Activated T-helper 2 cell treated with anti-CD3 and anti-CD28 coated beads, Interferon-gamma antibody, Interleukin-2, Interleukin-4, amounts not matched to agents 10 μg/mL and 5 μg/mL and 100 μg/mL, durations not matched to agents 14 hours and 24 hours and 36 hours (primary cell): ENCODE measurements at places on chromosomes 16 and 17.
A peak's percentile ranks its signal among the peaks of the same experiment; 100 is the strongest.

DNA sequence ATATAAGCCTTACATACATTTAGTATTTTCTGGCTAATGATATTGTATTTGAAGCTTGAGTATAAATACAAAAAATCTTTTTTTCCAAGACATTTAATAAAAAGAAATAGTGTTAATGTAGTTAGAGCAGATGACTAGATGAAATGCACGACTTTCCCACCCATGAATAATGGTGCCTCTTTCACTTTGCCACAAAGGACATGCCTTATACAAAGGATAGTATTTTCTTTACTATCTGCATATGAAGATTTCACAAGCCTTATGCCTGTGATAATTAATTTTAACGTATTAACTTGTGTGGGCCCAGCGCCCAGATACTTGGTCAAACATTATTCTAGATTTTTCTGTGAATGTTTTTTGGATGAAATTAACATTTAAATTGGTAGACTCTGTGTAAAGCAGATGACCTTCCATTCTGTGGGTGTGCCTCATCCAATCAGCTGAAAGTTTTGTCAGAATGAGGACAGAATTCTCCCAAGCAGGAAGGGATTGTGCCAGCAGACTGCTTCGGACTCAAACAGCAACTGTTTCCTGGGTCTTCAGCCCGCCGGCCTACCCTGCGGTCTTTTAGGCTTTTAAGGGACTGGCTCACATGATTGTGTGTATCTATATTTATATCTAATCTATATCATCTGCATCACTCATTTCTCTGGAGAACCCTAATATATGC lies 115.4 kb downstream of the USP22 start:
- no peak for DNase-seq

DNA sequence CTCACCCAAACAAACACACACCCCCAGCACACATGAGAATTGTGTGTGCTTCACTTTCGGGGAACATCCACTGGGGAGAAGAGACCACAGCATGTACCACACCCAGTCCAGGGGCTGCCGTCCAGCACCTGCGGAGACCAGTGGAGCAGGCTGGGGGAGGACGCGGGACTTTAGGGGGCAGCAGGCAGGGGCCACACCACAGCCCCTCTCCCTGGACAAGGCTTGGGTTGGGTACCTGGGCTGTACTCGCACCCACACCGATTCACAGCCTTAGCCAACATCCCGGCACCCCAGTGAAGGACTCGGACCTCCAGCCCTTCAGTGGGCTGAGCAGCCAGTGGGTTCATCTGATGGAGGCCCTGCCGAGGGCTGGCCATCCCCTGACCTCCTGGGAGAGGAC lies 63.3 kb downstream of the RBFOX3 start:
- DNase-seq = no peak

DNA sequence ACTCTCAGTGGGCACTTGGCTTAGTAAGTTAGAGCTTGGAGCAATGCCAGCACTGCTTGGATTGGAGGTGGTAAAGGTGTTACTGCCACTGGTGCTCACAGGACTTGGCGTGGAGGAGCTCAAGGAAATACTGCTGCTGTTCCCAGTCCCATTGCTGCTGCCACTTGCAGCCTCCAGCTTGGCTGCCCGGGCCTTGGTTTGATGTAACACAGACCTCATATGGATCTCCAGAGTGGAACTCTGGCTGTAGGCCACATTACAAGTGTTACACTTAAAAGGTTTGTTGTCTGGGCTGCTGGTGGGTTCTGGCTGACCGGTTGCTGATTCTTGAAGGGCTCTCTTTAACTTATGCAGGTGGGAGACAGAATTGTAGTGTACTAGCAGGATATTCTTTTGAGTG lies 250.3 kb downstream of the ZFHX3 start:
- DNase-seq = no peak

DNA sequence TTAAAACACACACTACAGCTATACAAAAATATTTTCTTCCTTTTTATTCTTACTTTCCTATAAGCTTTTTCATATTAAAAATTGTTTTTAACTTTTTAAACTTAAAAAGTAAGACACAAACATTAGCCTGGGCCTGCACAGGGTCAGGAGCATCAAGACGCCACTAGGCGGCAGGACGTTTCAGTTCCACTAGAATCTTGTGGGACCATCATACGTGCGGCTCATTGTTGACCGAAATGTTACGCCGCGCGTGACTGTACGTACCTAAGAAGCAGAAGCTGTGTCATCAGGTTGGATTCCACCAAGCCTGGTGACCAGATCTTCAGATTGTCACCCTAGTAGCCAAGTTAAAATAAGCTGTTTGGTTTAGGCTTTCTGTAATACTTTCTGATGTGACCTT lies 47.1 kb downstream of the USP10 start:
- DNase-seq = no peak

- no peak for DNase-seq
Observed at GRCh38 chr16:89986600-89986999, 32.7 kb downstream of the DBNDD1 start.

DNA sequence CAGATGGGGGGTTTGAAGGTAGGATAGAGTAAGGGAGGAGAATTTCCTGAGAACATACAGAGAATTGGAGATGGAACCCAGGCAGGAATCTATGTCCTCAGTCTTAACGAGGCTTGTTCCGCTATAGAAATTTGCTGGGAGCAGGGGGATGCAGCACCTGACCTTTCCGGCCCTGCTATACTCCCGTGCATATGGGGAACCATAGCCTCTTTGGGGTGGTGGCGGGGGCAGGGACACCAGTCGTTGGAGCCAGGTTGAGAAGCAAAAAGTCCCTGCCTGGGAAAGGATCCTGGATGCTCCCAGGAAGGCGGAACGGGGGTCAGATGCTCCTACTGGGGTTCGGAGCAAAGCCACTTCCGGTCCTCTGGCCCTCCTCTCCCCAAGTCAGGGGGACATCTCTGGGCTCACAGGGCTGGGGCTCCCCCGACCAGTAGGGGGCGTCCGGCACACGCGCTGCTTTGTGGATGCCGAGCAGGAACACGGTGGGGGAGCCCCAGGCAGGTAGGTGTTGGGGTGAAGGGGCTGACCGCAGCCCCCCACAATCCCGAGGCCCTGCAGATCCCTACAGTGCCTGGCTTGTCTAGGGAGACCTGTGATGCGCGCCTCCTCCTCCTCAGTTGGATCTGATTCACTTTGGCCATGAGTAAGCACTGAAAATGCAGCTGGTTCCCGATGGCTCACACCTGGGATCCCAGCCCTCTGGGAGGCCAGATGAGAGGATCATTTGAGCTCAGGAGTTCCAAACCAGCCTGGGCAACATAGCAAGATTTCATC lies 15.5 kb upstream of the TFAP4 start:
- peak; percentile 69 for DNase-seq

DNA sequence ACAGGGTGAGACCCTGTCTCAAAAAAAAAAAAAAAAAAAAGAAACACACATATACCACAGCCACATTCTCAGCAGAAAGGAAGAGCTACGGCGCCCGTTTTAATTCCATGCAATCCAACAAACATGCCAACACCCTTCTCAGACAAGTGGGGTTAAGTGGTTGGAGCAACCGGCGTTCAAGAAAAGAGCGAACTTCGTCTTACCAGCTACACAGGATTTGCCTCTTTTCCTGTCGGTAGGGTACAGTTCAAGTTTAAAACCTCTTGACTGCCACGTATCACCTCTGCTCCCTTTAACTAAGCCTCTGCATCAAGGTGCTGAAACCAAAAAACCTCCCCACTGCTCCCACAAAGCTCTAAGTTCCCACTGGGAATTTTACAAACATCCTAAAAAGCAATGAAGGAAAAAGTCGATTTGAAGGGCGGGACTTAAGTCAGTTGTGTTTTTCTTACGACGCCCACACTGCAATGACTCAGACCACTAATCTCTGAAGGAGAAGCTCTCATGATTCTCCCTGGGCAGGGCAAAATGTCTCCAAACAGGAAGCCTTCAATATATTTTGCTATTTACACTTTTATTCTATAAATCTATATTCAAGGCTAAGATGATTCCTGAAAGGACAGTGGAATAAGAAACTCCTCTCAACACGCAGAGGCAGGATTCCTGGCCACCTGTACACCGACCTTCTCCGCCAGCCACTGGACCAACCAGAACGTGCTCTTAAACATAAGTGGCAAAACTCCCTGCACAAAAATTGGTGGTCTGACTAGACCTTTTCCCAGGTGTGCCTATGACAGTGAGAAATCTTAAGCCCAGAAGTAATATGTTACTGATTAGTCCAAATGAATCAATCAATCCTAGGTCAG lies 18.8 kb downstream of the SRP68 start:
- DNase-seq = no peak

DNA sequence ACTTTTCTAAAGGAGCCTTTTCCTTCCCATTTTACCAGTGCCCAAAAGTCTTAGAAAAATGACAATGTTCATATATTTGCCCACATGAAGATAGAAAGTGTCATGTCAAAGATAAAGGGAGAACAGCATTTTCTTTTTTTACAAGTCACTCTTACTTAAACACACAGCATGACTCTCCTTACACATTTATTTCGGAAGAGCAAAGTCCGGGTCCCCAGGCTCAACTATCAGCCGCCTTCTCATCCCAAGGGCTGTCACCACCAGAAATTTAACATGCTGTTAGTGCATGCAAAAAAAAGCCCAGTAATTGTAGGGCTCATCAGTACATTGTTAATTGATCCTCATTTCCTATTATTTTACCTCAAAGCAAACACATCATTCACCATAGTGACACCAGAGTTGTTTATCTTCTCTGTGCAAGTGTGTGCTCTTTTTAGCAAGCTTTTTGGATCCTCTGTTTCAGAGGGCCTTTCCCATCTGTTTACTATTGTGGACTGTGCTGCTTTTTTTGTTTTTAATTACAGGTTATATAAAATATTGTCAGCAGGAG lies 560.3 kb downstream of the WWOX start:
- no peak for DNase-seq

GRCh38 chr17:48561884-48562810 lies 16.0 kb downstream of the HOXB4 start:
- DNase-seq = no peak

DNA sequence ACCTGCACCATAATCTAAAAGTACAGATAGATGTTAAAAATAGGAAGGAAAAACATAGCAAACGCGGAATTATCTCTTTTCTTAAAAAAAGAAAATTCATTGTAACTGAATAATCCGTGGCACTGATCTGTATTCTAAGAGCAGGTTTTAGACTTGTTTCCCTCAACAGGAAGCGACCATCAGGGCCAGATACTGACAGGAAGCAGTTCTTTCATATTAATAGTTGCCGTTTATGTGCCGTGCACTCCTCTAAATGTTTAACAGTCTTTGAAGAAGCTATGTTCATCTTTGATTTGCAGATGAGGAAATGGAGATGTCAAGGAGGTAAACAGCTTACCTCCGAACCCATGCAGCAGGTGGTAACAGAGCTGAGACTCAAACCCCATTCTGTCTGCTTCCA lies 23.6 kb downstream of the DYNLRB2 start:
- no peak for DNase-seq

DNA sequence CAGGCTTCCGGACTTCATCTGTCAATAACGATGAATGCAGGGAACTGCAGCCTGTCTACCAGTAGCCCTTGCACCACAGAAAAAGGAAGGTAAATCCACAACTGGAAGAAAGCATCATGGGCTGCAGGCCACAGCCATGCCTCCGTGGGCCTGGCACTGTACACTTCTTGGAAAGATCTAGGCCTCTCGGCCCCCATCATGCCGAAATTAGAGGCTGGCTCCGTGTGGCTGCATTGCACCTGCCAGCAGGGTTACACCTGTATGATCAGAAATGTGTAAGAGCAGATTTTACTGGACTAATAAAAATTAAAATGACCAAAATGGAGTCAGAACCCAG lies 52.2 kb downstream of the SDK2 start:
- no peak for DNase-seq

DNA sequence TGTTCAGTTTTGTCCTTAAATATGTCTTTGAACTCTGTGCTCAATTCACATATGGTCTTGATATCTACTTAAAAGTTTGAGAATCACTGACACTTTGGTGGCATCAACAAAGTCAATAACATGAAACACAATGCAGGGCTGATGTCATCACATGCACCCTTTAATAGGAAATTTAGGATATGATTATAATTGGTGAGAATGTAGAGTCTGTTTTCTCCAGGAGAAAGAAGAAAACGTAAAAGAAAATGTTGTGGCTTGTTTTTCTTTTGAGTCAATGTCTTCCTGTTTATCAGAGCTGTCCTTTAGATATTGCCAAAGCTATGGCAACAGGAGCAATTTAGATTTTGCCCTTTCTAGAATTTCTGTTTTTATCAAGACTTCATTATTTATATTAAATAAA lies 396.9 kb downstream of the CDH13 start:
- DNase-seq = no peak

DNA sequence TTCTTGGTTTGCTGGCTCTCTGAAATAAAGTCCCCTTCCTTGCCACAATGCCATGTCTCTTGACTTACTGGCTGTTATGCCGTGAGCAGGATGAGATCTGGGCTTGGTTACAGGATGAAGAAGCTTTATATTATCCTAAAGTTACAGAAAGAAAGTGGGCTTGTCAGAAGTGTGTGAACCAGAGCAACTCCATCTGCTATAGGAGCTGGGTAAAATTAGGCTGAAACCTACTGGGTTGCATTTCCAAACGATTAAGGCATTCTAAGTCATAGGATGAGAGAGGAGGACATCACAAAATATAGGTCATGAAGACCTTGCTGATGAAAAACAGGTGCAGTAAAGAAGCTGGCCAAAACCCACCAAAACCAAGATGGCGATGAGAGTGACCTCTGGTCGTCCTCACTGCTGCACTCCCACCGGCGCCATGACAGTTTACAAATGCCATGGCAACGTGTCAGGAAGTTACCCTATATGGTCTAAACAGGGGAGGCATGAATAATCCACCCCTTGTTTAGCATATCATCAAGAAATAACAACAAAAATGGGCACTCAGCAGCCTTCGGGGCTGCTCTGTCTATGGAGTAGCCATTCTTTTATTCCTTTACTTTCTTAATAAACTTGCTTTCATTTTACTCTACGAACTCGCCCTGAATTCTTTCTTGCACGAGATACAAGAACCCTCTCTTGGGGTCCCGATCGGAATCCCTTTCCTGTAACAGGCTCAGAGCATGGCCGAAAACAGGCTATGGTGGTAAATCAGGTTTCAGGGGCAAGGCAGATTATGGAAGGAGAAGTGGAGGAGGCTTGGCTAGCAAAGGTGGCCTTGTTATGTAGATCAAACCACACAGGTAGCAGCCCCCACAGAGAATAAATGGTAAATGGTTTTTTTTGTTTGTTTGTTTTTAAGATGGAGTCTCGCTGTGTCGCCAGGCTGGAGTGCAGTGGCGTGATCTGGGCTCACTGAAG lies 81.3 kb upstream of the C16orf82 start:
- DNase-seq = no peak

DNA sequence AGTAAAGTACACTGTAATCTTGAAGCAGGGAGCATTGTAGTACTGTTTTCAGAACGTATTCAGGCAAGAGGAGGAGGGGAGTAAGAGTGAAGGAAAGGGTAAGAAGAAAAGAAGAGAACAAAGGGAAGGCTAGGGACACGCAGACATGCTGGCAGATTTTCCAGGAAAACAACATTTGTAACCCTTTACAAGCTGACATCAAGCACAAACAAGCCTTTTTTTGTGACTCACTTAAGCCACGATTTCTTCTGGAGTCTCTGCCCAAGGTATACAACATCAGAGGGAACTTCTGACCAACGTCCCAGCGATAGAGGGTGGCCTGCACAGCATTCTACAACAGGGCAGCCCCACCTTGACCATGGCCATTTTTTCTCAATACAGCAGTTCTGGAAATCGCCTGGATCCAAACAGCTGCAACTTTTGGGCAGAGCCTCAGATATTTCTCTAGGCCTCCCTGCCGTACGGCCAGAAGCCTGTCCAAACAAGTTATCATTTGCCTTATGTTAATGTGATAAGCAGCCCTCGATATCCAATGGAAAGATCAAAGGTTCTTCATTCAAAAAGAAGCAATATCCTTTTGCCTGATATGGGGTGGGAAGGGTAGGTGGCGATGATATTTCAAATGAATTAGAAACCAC lies 247.3 kb downstream of the ZFHX3 start:
- DNase-seq = no peak
